ENCODE measurements at places on chromosomes 6 and 20.

GRCh38 chr20:39874049-39874893 lies 814.8 kb downstream of the MAFB start:
- DNase-seq, result peak; percentile 38

DNA sequence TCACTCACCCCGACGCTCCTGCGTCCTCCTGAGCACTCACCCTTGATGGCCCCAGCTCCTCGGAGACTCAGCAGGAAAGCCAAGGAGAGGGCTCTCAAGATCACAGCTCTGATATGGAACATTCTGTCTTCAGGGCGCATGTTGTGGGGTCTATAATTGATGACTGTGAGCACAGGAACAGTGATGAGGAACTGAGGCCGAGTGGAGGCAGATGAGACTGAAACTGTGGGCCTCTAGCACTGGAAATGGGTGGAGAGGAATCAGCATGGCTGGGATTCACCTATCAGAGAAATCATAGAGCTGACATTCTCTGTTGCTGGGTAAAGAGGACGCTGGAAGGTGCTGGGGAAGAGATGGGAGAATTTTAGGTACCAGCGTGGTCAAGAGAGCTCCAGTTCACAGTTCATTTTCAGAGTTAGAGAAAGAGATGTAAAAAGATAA lies at the start of gene HLA-DPA1:
TSS of gene HLA-DPA1 (minus strand) at position 219 of the 441 bp plus-strand sequence.
- DNase-seq, result peak; percentile 35

DNA sequence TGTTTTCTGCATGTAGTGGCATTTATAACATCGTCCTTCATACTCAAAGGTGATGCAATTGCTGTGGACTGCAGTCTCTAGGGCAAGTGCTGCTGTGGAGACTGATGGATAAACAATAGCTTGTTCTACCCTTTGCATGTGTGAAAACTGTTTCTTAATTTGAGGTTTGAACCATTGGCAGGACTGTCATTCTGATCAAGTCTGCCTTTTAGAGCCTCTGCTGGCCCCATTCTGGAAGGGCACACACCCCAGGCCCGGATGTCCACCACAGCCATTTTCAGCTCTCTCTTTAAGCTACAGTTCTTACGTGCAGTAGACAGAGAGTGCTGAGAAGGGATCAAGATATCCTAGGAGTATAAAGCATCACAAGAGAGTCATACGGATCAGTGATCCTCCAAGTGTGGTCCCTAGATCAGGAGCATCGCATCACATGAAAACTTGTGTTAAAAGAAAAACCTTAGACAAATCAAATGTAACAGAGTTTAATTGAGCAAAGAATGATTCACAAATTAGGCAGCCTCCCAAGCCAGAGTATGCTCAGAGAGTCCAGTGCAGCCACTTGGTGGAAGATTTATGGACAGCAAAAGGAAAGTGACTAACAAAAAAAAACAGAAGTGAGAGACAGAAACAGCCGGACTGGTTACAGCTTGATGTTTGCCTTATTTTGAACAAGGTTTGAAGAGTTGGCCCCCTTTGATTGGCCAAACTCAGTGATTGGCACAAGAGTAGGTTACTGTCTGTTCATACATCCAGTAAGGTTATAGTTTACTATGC lies 52.0 kb downstream of the FRK start:
- DNase-seq, result no peak

DNA sequence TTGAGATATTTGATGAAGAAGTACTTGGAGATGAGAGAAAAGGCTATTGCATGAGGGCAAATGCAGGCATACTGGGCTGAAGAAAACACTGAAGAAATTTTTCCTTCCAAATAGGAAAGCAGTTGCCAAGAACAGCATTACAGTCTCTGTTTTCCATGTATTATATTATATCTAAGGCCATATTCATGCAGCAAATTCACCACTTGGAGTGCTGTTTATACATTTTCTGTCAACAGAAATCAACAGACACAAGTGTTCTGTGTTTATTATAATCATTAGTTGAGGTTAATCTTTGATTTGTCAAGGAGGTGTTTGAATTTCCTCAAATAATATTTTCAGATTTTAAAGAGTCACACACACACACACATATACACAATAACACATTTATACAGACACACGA lies 268.8 kb upstream of the PLCB4 start:
- DNase-seq, result no peak

DNA sequence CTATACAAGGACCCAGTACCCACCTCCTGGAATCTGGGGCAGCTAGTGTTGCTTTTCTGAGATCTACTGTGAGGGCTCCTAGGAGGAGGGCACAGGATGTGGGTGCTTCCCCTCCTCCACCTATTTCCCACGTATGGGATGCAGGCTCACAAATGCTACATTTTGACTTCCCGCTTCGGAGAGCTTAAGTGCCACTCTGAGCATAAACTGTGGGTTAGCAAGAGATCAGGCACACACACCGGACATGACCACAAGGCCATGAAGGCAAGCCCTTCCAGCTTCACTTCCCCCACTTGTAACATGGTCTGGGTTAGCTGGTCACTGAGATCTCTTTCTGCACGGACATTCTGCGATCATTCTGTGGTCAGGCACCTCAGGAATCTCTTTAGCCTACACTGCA lies 15.7 kb upstream of the TGM3 start:
- no peak for DNase-seq

All from stimulated activated naive CD8-positive, alpha-beta T cell treated with anti-CD3 and anti-CD28 coated beads, Interleukin-15, amount 100 ng/mL, for 72 hours (primary cell).